CD4-positive, alpha-beta T cell treated with Interleukin-4 for 4 hours (primary cell): ENCODE measurements at places on chromosomes 1 and 21.

DNA sequence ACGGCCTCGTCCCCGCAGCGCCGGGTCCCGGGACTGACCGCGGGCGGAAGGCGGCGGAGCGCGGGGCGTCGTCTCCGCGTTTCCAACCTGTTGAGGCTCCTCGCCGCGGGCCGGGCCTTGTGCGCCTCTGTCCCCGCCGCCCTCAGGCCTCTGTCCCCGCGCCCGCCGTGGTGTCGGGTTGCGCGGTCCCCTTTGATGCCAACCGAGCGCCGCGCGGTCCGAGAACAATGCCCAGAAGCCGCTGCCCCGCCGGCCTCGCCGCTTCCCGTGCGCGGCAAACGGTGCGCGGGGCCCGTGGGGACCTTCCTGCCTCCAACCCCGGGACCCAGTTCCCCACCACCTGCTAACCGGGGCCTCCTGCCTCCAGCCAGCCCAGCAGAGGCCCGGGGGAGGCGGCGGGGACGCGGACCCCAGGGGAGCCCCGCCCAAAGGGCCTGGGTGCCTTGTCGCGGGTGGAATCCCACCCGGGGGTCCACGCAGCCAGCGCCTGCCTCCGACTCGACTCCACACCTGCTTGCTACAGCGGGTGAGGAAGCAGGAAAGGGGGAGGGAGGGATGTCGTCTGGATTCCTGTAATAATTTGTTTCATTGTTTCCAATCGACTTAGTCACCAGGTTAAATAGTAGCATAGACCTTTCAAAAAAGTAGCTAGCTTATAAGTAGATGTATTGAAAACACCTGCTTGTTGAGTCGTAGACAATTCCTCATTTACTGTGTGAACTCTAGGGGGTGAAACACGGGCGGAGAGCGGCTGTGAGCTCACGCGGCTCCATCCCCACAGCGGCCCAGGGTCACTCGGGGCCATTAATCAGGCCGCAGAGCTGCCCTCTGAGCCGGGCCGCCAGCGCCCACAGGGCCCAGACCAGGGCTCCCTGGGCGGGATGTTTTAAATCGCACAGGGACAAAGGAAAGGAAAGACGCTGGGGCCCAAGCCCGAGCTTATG is 1.1 kb downstream of the COL18A1 start:
- DNase-seq = no peak

DNA sequence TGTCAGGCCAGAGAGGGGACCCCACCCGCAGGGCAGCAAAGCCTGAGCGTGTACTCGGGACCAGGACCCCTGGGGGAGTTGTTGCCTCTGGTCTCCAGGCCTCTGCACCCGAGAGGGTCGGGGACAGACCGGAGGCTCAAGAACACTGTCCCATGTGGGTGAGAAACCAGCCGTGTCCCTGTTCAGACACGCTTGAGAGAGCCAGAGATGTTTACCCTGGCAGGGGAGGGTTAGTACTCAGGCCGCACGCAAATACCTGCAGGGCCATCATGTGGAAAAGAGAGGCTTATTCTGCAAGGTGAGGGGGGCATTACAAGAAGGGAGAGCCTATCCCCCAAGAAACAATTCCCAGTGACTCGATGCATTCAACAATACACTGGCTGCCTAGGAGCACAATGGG is 74.0 kb upstream of the ARHGEF16 start:
- no peak for DNase-seq

DNA sequence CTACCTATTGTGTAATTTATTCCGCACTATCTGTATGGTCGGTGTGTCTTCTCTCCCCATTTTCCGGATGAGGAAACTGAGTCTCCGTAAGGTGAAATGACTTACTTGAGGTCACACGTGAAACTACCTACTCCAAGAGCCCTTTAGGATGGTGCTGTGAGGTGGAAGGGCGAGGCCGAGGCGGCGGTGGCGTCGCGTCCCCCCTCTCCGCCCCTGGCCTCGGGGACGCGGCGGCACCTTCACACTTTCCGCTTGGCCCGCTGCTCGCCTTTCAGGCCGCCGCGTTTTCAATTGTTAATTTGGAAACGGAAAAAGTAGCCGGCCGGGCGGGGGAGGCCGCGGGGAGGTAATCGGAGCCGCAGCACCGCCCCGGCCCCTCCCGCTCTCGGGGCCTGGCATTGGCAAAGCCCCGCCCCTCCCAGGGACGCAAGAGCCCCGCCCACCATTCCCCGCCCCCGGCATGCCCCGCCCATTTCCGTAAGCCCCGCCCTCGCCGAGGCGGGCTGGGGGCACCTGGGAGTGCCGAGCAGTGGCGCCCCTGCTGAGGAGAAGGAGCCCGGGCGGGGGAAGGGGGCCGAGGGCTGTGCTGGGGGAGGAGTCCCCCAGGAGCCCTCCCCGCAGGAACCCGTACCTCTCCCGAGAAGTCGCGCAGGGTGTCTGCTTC is 18.6 kb downstream of the KCNQ4 start:
- peak; percentile 78 for DNase-seq

GRCh38 chr21:36089946-36090345 is 20.1 kb downstream of the CBR1 start:
- no peak for DNase-seq

DNA sequence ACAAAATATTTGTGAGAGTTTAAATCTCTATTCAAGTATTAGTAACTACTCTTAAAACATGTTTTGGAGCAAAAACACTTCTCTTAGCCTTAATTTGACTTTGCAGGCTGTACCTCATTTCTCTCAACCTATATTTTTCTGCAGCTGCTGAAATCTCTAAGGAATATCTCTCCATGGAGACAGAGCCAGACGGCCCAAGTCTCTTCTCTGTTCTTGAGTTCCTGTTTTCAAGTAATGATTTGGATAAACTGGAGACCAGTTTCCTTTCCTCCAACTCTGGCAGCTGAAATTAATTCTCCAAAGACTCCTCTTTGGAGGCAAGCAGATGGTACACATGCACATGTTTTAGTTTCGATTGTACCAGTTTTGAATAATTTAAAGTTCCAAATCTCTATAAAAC is 659.7 kb upstream of the NEGR1 start:
- no peak for DNase-seq

- DNase-seq = no peak
Measured at GRCh38 chr1:31756578-31756977, 7.6 kb downstream of the ADGRB2 start.

DNA sequence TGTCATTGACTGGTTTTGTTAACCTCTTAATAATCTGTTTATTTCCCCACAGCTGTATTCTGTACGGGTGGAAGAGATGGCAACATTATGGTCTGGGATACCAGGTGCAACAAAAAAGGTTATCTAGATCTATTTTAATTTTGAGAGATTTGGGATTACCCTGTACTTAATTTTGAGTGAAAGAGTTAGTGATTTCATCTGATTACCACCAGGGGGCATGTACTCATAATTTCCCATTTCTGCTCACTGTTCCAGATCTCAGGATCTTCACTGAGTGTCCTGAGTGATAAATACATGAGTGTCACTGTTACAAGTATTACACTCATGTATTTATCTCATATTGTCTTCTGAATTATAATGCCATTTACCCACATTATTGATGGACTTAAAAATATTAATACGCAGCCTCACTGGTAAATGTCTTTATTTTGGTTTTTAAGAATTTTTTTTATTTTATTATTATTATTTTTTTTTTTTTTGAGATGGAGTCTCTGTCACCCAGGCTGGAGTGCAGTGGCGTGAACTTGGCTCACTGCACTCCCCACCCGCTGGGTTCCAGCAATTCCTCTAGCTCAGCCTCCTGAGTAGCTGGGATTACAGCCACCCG is 27.4 kb downstream of the DTL start:
- DNase-seq = peak; percentile 52

DNA sequence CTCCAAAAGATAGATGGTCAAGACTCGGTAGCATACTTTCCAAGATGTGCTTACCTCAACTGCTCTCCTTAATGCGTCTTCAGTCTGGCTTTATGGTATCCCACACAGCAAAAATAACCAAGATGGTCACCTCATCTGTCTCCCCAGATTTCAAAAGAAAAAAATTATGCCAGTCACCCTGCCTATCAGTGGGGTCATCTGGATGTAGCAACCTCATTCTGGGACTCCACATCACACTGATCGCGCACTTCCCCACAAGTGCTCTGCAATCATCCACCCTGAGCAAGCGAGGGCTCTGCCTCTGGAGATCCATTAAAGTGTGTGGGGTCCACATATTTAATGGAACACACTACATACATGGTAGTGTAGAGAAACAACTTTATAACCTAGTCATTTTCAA is 42.5 kb downstream of the ACBD3 start:
- DNase-seq = no peak

DNA sequence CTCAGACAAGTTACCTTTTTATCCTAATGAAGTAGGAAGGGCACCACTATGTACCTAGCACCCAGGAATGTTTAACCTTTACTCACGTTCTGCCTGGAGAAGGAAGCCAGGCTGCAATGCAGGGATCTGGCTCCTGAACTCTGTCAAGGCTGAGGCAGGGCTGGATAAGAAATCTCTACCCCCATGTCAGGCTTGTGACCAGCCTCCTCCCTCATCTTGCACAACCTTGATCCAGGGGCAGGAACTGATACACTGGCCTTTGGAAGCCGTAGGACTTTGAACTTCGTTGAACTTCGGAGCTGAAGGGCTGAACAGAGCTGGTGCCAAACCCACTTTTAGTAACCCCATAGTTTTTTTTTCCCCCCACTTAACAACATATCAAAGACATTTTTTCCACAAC is 8.0 kb upstream of the AKR1A1 start:
- no peak for DNase-seq

DNA sequence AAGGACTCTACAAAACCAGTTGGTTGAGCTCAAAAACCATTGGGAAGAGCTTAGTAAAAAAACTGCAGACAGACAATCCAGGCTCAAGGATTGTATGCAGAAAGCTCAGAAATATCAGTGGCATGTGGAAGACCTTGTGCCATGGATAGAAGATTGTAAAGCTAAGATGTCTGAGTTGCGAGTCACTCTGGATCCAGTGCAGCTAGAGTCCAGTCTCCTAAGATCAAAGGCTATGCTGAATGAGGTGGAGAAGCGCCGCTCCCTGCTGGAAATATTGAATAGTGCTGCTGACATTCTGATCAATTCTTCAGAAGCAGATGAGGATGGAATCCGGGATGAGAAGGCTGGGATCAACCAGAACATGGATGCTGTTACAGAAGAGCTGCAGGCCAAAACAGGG is 104.0 kb upstream of the BMP8A start:
- DNase-seq = no peak

- no peak for DNase-seq
Measured at GRCh38 chr1:248892590-248892989, 13.4 kb upstream of the PGBD2 start.

DNA sequence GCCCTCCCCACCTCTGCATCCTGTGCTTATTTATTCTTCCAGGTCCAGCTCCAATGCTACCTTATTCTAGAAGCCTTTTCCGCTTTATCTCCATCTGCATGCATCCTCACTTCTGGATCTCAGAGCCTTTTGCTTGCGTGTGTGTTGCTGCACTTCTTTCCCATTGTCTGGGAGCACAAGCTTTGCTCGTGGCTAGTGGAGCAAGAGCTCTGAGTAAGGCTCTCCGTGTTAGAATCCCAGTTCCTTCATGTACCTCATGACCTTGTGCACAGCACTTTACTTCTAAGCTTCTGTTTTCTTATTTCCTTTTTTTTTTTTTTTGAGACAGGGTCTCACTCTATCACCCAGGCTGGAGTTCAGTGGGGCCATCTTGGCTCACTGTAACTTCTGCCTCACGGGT is 140.0 kb upstream of the POU3F1 start:
- DNase-seq = no peak

GRCh38 chr1:182185842-182186756 is 124.6 kb upstream of the ZNF648 start:
- DNase-seq = no peak

DNA sequence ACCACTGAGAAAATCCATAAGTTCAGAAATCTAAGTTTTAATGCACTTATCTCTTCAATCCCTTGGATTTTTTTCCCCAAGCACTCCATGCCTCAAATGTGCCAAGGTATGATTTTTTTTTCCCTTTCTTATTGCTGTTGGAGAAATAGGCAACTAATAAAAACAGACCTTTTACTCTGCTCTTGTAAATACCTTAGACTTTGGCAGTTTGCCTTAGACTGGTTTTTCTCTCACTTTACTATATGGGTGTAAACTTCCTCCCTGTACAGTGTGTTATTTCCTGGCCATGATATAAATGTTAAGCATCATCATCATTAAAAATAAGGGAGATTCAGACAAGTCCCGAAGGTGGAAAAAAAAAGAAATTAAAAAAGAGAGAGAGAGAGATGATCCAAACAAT is 65.7 kb downstream of the LRRC8C start:
- DNase-seq = peak; percentile 59

- DNase-seq = peak; percentile 54
Measured at GRCh38 chr1:156838972-156839371, 19.9 kb downstream of the INSRR start.

DNA sequence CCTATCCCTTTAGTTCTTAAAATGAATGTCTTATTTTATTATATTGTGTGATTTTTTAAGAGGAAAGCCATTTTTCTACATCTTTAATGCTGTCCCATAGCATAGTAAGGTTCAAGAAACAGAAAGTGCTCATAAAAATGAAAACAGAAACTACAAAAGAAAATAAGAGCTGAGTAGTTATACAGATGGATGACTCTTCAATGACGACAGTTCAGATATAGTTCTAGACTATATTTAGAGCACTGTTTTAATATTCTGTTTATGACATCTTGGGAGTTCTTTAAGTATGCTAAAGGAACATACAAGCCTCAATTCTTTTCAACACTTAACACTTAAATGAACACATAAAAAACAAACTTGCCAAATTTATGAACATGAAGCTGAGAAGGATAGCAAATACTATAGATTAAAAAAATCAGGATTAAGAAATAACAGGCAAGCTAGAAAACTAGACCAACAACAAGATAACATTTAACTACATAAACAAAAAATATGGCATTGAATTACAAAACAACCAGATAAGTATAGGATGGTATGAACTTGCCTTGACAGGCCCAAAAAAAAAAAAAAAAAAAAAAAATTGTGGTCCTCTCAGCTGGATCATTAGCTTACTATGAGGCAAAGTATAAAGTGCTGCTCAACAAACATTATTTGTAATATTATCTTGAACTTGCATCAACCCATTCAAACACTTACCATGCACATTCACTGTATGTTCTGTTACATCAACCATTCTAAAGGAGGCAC is 87.9 kb downstream of the ZZZ3 start:
- no peak for DNase-seq

- DNase-seq = no peak
Measured at GRCh38 chr1:51312718-51313117, 17.6 kb downstream of the TTC39A start.

DNA sequence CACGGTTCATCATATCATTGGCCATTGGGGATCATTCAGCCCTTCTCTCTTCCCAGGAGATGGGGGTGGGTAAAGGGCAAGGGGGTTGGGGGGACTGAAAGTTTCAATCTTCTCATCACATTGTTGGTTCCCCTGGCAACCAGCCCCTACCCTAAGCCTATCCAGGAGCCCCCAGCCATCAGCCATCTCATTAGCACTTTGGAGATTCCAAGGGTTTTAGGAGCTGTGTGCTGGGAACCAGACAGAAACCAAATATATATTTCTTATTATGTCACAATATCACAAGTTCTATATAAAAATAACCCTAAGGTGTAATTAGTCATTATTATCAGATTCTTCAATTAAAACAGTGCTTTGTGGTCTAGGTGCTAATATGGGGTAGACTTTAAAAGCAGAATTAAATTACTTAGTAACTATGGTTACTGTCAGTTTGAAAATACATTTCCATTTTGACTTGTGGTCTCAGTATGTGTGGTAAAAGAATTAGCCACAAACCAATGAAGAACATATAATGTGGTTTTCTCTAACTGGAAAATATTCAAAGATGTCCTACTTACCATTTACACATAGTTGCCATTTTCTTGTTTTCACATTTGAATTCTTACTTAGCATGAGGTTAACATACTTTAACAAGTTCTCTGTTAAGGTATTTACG is 28.1 kb downstream of the IL23R start:
- DNase-seq = peak; percentile 77

- no peak for DNase-seq
Measured at GRCh38 chr1:235892202-235892601, 25.5 kb upstream of the LYST start.
